NCI-H82 (cell line): ENCODE measurements at places on chromosomes 6 and 20.
A peak's percentile ranks its signal among the peaks of the same experiment; 100 is the strongest.

DNA sequence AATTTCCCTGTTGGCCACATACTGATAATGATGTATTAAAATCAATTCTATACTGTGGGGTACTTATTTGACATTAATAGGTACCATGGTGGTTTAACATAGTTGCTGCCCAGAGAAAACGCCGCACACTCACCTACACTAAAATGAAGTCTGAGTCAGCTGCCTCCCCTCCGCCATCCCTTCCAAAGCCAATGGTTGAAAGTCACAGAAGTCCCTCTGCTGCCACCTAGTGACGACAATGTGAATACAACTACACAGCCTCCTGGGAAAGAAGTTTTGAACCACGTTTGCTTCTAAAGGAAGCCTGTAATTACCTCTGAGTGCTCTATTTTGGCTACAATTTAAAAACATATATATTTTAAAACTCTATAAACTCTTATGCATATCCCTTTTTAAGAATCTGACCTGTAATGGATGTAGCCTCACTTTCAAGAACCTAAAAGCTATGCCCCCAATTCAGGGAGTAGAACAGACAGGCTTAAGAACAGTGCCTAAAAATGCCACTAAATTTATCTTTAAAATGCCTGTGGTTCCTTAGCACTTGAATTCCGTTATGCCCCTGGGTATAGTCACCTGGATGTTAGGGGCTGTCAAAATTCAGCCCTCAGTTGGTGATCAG is 20.6 kb upstream of the ECI2 start:
- DNase-seq = peak; percentile 93

DNA sequence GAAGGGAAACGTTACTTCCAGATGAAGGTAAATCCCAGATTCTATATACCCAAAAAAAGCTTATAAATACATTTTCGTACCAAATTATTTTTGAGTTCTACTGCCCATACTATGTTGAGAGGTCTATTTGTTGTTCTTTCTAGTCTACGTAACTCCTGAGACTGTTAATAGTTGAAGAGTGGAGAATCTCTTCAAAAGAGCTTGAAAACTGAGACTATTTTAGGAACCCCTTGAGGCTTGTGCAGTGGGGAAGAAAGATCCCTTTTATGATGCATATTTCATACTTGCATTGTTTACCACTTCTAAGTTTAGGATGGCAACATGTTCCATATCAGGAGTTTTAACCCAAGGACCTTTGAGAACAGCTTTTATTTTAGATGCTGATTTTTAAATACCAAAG is 245.0 kb downstream of the TMEM242 start:
- no peak for DNase-seq

GRCh38 chr20:34515484-34516246 is 557 bp upstream of the DYNLRB1 start:
- DNase-seq = peak; percentile 87

DNA sequence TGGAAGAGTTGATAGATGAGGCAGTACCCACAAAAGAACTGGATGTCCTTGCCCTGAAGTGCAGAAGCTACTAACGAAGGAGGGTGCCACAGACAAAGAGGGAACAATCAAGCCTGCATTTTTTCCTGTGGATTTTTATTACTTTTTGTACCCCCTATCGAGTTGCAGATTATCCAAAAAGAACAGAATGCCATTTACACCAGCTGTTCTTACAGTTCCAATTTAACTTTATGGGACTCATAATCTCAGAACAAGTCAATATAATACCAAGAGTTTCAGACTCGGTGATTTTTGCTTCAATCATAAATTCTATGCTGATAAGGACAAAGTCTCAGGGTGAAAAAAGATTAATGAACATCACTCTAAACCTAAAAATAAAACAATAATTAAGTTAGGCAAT is 4.0 kb upstream of the CNKSR3 start:
- DNase-seq = no peak

DNA sequence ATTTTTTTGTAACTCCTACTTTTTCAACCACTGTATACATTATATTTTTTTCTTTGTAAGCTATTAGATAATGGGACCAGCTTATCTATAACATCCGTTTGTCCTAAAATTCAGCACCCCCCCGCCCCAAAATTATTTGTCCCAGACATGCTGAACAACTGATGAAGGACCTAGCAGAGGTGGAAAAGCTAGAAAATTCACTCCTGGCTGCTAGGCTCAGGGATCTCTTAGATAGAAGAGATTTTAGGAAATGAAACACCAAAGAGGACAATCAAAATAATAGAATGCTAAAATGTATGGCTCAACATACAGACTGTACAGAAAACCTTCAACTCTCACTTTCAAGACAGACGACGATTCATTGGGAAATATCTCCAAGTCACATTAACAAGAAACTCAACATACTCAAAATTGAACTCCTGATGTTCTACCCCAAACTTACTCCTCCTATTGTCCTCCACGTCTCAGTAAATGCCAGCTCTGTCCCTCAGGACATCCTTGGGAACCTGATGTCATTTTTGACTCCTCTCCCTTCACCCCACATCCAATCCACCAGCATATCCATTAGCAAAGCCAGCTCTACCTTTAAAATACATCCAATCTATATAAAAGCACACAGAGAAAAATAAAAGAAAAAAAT is 4.7 kb downstream of the SOD2 start:
- no peak for DNase-seq

GRCh38 chr6:149334682-149335160 is 17.2 kb downstream of the TAB2 start:
- no peak for DNase-seq

- peak; percentile 7 for DNase-seq
Measured at GRCh38 chr6:161235776-161236633, 37.9 kb downstream of the AGPAT4 start.

- no peak for DNase-seq
Measured at GRCh38 chr6:76742919-76743318, 670.5 kb upstream of the IMPG1 start.

- peak; percentile 68 for DNase-seq
Measured at GRCh38 chr20:36591854-36592641, 13.5 kb upstream of the RAB5IF start.

GRCh38 chr6:126086560-126086959 is 100.2 kb downstream of the TRMT11 start:
- DNase-seq = no peak

- DNase-seq = no peak
Measured at GRCh38 chr20:58976061-58976730, 4.9 kb upstream of the NELFCD start.

- peak; percentile 86 for DNase-seq
Measured at GRCh38 chr6:96837081-96837971, at the start of gene GPR63. Gene GPR63 (minus strand): TSS chr6:96837477. CDS start chr6:96799731, 37,746 bp downstream.

- no peak for DNase-seq
Measured at GRCh38 chr6:163667372-163668060, 253.0 kb downstream of the QKI start.
